ENCODE measurements at places on chromosomes 7 and 10.

DNA sequence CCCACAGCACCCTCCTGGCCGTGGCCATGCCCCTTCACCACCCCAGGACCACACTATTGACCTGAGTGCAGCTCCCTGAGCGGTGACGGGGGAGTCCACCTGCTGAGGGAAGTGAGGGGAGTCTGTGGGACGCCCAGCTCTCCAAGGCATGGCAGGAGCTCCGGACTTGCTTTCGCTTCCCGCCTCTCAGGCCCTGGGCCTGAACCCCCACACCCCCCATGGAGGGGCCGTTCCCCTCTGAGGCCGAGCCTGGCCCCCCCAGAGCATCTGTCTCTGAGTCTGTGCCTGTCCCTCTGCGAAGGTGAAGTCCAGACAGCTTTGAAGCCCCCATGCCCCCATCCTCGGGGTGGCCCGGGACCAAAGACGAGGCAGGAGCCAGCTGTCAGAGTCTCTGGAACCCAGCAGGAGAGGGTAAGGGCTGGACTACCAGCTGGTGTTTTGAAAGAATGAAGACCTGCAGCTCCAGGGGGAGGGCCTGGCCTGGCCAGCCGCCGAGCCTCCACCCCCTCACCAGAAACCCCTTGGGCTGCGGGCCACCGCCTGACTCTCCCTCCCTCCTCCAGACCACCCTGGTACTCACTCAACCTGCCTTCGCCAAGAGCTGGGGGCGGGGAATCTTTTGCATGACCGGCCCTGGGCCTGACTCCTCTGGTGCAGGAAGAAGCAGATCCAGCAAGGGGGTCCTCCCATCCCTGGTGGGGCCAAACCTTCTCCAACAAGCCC is 114.0 kb downstream of the PDGFA start:
- DNase-seq, result no peak

DNA sequence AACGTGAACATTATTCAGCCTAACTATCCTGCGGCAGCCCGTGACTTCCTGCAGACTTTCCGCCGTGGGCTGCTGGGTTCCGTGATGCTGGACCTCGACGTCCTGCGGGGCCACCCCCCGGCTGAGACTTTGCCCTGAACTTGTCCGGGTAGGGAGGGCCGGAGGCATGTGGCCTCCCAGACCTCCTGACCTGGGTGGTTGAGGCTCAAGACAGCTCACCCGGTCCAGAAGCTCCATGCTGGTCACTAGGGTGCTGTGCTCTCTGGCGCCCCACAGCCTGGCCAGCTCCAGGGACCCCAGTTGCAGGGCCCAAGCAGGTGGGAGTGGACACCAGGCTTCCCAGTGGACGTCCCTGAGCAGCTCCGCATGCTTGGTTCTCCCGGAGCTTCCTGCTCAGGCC is 4.4 kb downstream of the SPRN start:
- DNase-seq, result no peak

GRCh38 chr7:87119581-87119980 is 32.7 kb upstream of the DMTF1 start:
- no peak for DNase-seq

GRCh38 chr10:49446031-49446430 is 50.1 kb upstream of the DRGX start:
- no peak for DNase-seq

- no peak for DNase-seq
These were observed 8.4 kb downstream of the AQP1 start for GRCh38 chr7:30920021-30920583.

DNA sequence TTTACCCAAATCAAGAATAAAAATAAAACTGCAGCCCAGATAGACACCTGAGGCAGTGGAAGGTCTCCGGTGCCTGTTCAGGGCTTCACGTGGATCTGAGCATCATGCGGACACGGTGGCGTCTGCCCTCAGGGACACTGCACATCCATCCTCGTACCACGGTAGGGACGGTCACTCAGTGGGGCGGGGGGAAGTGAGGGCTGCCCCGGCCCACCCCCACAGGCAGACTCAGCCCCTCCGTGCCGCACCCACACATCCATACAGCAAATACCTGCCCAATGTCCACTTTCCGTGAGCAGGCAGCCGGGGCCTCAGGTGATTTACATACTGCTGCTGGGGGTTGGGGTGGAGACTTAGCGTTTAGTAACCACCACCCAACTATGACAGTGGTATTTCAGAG is 207.8 kb downstream of the DIP2C start:
- DNase-seq, result no peak

DNA sequence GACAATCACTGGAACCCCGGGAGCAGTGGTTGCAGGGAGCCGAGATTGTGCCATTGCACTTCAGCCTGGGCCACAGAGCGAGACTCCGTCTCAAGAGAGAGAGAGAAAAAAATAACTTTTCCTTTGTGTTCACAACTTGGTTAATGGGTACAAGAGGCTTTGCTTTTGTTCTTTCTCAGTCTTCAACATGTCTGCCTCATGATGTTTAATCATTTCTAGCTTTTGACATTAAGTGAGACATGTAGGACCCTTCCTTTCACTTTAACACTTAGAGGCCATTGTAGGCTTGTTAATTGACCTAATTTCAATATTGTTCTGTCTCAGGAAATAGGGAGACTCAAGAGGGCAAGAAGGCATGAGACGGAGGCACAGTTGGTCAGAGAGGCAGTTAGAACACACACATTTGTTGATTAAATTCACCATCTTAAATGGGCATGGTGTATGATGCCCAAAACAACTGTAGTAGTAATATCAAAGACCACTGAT is 9.3 kb upstream of the CRCP start:
- no peak for DNase-seq

All from MV-4-11 (cell line).